ENCODE measurements at places on chromosomes 5 and 9. TPM values are rescaled to one million over a fixed set of nuclear protein-coding genes. Genes with fewer than 3 reads are reported as not detected.

- DNase-seq: peak; percentile 94
These were observed 39.6 kb downstream of the PCDHGC5 start for GRCh38 chr5:141528291-141528984.

DNA sequence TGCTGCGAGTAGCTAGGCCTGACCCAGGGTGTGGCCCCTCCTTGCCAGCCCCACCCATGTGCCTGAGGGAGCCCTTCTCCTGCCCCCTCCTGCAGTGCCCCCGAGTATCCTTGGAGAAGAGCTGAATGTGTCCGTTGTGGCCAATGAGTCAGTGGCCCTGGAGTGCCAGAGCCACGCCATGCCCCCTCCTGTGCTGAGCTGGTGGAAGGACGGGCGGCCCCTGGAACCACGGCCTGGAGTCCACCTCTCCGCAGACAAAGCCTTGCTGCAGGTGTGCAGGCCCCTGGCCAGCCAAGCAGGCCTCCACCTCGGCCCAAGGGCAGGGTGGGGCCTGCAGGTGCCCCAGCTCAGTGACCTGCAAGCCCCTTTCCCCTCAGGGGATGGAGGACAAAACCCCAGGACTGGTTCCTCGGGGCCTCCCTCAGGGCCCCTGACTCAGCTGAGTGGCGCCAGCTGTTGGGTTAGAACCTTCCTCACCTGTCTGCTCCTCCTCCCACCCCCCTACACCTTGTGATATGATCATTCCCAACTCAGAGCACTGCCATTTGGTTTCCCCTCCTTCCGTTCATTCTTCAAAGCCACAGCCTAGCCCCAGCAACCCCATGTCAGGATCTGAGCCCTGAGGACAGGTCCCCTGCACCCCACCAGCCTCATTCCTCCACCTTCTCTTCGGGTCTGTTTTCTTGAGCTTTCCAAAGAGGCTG is 80.0 kb upstream of the ASS1 start:
- DNase-seq: no peak

Gene SLCO6A1
- total RNA-seq: not detected

DNA sequence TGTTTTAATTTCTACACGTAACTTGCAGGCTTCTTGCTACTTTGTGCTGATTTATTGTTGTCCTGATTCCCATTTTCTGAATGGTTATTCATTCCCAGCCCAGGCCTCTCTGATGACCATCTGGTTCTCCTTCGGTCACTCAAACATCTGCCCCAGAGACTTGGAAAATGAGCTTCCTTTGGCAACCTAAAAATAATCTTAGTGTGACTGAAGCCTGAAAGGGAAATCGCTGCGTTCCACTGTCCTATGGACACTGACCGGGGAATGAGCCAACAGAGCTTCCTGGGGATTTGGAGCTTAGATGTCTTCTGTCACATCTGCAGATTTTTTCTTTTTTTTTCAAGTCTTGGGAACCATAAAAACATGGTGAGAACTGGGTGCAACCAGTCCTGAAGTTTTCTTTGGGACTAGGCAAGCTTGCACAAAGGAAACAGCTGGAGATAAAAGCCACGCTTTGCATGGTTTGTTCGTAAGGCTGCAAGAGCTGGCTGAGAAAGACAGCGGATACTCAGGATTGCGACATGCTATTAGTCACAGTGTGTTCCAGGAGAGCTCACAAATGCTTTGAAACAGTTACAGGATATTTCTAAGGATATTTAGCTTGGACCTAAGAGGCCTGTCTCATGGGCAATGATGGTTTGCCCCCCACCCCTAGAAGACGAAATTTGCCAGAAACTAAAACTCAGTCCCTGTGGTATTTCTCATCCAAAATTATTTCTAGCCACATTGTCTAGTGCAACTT is 146.2 kb downstream of the GOLPH3 start:
- no peak for DNase-seq

GRCh38 chr5:74016373-74016772 is 390.4 kb downstream of the ARHGEF28 start:
- peak; percentile 79 for DNase-seq

- DNase-seq: no peak
These were observed 17.5 kb upstream of the LHFPL2 start for GRCh38 chr5:78666041-78666444.

Gene PCDHGA7
- 5.3 TPM for total RNA-seq

Gene RNF183
- not detected for total RNA-seq

- no peak for DNase-seq
These were observed 85.0 kb upstream of the SSBP2 start for GRCh38 chr5:81835814-81836367.
